Hematopoietic multipotent progenitor cell (in vitro differentiated cells): ENCODE measurements at places on chromosomes 6 and 20. TPM values are rescaled to one million over a fixed set of nuclear protein-coding genes. Genes with fewer than 3 reads are reported as not detected.

MPIG6B gene
- 7.8 TPM for total RNA-seq

FITM2 gene
- total RNA-seq = 2.2 TPM

JAG1 gene
- 5.4 TPM for total RNA-seq

PLCB4 gene
- 11.0 TPM for total RNA-seq

BPIFA1 gene
- not detected for total RNA-seq

OR2H1 gene
- not detected for total RNA-seq

TGM2 gene
- total RNA-seq = 1.9 TPM

SPATA2 gene
- 6.2 TPM for total RNA-seq

DNA sequence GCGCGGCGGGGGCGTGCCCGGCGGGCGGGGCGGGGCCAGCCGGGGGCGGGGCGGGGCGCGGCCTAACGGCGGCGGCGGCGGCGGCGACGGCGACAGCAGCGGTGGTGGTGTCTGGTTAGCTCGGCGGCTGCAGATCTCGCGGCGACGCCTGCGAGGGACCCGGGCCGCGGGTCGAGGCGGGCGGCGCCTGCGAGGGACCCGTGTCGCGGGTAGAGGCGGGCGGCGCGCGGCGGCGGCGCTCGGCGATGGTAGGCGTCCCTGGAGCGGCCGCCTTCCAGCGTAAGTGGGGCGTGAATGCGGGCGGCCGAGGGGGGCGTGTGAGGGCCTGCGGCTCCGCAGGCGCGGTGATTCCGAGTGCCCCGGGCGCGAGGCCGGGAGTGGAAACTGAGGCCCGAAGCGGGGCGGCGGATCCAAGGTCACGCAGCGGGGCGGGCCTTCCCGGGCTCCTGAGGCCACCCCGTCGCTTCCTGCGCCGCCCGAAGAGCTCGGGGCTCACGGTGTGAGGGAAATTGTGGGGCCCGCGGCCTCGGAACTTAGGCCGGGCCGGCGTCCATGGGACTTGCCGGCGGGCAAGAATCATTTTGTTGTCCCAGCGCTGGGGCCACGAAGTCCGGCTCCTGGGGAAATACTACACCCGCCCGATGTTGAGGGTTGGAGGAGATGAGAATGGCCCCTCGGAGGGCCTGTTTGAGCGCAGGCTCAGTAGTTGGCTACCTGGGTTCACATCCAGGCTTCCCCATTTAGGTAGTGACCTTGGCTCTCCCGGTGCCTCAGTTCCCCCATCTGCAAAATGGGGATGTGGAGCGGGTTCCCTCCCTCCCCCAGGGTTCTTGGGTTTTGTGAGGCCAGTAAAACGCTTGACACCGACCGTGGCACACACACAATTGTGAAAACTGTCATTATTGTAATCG is at the start of gene CBFA2T2:
Gene CBFA2T2 (plus strand): TSS at position 74 of the 911 bp plus-strand sequence. CDS start 172 bp downstream, at position 246.
- peak; percentile 54 for DNase-seq

GRCh38 chr20:57434390-57434700 is 43.1 kb downstream of the RBM38 start:
- DNase-seq = no peak

DNA sequence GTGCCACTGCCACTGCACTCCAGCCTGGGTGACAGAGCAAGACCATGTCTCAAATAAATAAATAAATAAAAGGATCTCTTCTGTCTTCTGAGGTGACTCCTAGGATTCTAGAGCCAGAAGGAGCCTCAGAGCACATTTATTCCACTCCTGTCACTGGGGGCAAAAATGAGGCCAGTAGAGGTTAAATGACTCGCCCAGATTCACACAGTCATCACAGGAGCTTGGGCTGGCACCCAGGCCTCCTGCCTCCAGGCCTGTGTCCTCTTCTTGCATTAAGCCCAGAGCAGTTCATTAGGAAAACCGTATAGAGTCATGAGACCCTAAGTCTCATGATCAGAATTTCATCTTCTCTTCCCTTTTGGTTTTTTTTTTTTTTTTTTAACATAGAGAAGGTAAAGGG is 243.3 kb downstream of the NRN1 start:
- DNase-seq = no peak

DNA sequence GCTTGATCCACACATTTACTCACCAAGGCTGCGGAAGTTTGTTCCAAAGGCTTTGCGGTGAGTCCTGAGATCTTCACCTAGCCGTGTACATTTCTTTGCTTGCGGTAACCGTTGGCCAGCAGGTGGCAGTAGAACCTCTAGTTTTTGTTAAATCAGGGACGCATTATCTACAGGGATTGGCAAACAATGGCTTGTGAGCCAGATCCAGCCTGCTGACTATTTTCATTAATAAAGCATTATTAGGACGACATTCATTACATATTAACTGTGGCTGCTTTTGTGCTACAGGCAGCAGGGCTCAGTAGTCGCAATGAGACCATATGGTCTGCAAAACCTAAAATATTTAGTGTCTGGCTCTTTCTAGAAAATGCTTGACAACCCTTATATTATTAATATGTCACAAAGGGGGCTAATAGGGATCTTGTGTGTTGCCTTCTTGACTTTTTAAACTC is 174.1 kb downstream of the DOK5 start:
- DNase-seq = peak; percentile 9

DNA sequence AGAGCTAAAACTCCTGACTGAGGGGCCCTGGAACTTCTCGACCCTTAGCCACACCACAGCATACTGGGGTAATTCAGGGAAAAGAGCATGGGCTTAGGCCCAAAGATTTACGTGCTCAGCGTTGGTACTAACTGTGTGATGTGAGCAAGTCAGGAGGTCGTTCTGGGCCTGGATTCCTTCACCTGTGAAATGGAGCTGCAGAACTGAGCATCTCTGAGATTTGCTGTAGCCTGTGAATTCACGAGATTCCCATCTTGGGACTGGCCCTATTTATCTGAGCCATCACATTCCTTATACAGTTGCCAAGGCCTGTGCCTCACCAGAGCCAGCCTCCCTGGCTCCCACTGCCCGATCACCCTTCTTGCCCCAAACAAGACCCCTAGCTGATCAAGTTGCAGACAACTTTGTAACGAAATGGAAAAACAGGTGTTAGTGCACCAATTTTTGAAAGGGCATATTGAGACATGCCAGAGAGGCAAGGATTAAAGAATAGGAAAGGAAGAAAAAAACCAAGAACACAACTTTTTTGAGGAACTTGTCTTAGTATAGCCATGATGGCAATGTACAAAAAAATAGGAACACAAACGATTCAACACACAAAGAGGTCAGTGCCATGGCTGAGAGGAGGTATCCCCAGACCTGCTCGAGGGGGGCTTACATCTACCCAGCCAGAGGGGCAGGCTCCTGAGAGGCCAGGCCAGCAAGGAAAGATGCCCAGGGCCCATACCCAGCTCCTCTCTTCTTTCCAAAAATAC is 323.0 kb upstream of the JARID2 start:
- no peak for DNase-seq

DNA sequence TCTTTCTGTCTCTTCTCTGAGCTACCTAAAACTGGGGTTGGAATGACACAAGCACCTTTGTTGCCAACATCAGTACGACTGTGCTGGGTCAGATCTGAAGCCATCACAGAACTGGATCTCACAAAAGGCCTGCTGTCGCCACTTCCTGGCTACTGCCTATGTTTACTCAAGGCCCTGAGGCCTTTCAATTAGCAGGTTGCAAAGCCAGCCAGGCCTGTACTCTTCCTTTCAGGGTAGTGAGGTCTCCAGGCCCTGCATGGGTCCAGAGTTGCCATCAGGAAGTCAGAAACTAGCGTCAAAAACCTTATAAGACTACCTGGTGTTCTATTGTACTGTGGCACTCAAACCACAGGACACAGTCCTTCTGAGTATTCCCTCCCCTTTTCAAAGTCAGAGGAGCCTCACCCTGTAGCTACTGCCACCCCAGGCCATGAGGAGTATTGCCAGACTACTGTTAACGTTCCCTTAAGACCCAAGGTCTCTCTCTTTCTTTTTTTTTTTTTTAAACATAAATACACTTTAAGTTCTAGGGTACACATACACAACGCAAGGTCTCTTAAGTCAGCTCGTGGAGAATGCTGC is 937.4 kb upstream of the GJE1 start:
- no peak for DNase-seq

- no peak for DNase-seq
Measured at GRCh38 chr6:41159415-41160082, 3.4 kb downstream of the TREM2 start.

DNA sequence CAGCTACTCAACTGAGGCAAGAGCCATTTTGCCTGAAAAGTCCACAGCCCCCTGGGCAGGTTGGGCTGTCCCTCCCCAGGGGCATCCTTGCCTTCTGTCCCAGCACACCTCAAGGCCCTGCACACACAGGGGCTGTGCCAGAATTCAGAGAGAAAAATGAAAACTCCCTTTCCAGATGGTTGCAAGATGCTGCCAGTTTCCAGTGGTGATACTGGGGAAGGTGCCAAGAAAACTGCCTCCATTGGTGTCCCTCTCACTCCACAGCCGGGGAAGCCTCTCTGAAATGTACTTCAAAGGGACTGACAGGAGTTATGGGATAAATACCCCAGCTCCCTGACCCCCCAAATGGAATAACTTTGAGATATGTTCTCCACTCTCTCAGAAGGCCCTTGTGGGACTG is 154.2 kb upstream of the MAFB start:
- DNase-seq = no peak

GRCh38 chr20:56187534-56188165 is 60.9 kb upstream of the MC3R start:
- no peak for DNase-seq

DNA sequence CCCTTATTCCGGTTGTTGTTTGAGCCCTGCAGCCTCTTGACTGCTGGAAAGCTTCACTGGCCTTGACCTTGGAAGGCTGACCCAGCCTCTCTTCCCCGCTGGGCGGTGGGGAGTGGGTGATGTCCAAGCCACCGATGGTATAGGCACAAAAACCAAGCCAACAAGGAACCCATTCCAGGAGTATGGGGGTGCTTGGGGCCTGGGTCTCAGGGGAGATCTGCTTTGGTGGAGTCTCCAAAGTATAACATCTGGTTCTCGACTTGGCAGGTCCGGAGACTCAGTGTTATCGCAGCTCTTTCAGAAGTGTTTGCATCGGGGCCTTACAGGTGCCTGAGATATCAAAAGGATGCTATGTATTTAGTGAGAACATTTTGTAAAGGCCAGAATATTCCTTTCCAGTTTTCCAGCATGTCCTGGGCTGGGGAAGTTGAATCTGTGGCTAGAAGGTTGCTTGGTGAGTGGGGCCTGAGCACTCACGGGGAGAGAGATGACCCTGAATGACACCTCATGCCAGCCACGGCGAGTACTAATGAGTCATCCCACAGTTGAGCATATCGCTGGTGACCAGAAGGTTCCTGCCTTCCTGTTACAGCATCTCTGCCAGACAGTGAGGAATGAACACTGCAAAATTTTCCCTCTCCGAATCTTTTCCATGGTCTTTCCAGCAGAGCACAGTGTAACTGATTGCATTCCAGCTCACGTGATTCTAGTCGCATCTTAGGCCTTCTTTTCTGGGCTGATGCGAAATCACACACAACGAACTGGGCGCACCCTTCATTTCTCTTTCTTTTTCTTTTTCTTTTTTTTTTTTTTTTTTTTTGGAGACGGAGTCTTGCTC is 133.9 kb downstream of the ZDHHC14 start:
- peak; percentile 92 for DNase-seq

- no peak for DNase-seq
Measured at GRCh38 chr20:3606021-3606420, 57.2 kb downstream of the GFRA4 start.

- no peak for DNase-seq
Measured at GRCh38 chr20:33407251-33407650, 5.9 kb upstream of the CDK5RAP1 start.

- DNase-seq = no peak
Measured at GRCh38 chr20:8352486-8352885, 220.4 kb downstream of the PLCB1 start.

DNA sequence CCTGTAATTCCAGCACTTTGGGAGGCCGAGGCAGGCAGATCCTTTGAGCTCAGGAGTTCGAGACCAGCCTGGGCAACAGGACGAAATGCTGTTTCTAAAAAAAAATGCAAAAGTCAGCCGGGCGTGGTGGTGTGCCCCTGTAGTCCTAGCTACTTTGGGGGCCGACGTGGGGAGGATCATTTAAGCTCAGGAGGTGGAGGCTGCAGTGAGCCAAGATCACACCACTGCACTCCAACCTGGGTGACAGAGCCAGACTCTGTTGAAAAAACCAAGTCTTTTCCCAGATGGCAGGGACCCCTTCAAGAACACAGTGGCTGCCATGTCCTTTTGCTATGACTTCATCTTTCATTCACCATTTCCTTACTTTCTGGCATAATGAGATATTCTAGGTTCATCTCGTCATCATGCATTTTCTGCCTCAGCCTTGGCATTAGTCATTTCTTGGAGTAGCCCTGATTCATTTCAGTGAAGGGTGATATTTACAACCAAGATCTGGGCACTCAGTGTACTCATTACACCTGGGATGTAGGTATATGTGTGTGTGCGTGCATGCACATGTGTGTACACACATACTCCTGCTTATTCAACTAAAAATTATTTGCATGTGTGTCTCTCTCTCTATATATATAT is 61.4 kb upstream of the TOX2 start:
- no peak for DNase-seq

DNA sequence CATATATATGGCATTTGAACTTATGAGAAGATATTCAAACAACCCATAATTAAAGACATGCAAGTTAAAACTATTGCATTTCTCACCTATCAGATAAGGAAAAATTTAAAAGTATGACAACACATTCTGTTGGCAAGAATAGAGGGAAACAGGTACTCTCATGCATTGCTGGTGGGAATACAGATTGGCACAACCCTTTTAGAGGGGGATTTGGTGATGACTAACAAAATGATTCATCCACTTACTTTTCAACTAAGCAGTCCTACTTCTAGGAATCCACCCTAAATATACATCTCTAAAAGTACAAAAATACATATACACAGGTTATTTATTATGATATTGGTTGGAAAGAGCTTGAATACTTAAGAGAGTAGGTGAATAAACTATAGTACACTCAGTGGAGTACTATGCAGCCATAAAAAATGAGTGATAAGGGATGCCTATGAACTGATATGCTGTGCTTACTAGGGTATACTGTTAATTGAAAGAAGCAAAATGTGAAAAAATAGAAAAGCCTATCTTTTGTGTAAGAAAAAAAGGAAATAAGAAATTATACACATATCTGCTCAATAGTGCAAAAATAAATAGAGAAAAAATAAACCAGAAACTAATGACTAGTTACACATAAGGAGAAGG is 42.2 kb downstream of the ADAT2 start:
- DNase-seq = no peak

GRCh38 chr20:19701429-19701828 is 56.6 kb upstream of the RIN2 start:
- no peak for DNase-seq

GRCh38 chr20:61370841-61371303 is 118.8 kb downstream of the CDH4 start:
- no peak for DNase-seq

- DNase-seq = no peak
Measured at GRCh38 chr6:162621246-162621645, 106.3 kb downstream of the PRKN start.
